NCI-H1048 (cell line): ENCODE measurements at places on chromosomes 16 and 17.

DNA sequence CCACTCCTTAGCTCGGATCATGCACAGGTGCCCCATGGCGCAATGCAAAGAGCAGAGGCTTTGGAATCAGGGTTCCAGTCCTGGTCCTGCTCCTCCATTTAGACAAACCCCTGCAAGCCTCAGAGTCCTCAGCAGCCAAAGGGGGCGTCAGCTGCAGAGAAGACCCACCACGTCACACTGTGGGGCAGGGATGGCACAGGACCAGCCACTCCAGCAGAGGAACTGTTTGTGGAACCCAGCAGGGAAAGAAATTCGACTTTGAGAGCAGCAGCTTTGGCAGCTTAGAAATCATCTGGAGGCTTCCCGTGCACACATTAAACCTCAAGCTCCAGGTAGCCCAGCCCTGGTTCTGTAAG is 25.2 kb downstream of the C17orf100 start:
- no peak for DNase-seq

GRCh38 chr17:27105636-27106035 is 188.3 kb upstream of the WSB1 start:
- no peak for DNase-seq

GRCh38 chr16:78284957-78285434 is 185.5 kb downstream of the WWOX start:
- DNase-seq = no peak

GRCh38 chr17:228951-229708 is 47.7 kb upstream of the DOC2B start:
- no peak for DNase-seq

- DNase-seq = no peak
Measured at GRCh38 chr17:17998934-17999333, 26.3 kb downstream of the DRC3 start.

- DNase-seq = no peak
Measured at GRCh38 chr17:16378636-16379282, 2.1 kb upstream of the UBB start.
